Osteoblast (primary cell): ENCODE measurements at places on chromosomes 5 and 9. TPM values are rescaled to one million over a fixed set of nuclear protein-coding genes. Genes with fewer than 3 reads are reported as not detected.
A peak's percentile ranks its signal among the peaks of the same experiment; 100 is the strongest.

DNA sequence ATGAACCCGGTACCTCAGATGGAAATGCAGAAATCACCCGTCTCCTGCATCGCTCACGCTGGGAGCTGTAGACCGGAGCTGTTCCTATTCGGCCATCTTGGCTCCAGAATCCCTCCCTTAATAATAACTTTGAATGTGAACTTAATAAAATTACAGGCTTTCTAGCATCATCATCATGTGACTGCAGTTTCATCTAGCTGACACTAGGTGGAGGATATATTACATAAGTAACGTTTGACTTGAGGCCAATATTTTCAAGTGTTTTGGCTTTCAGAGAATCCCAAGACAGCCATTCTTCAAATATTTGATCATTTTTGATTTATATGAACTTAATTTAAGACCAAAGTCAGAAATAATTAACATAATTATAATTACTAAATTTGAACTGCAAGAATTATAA lies 474.9 kb upstream of the CDH10 start:
- no peaks in the 10 kb centered on the region for H3K27me3 ChIP-seq
- peak; percentile 34 for DNase-seq
- H3K4me3 ChIP-seq, result no peak overlapping the region
- H3K4me1 ChIP-seq, result no peaks in the 10 kb centered on the region
- H3K27ac ChIP-seq, result no peak overlapping the region
- H3K36me3 ChIP-seq, result no peaks in the 10 kb centered on the region

DNA sequence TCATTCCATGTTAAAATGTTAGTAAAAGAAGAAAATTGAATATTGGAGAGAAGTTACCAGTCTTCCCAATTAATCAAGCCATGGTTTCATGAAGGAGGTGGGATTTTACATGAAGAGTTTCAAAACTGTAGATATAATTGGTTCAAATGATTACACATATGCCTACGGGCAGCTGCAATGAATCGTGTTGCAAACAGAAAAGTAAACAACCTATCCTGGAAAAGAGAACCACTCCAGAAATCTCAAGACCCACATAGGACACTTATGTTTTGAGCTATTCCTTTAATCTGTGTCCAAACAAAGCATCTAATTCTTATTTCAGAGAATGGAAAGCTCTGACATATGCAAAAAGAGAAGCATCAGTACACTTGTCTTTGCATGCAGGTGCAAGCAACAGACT lies 340.2 kb downstream of the NDUFS4 start:
- no peak overlapping the region for H3K27ac ChIP-seq
- no peak overlapping the region for H3K4me3 ChIP-seq
- H3K36me3 ChIP-seq, result no peaks in the 10 kb centered on the region
- H3K27me3 ChIP-seq, result no peaks in the 10 kb centered on the region

Gene SPEF2
- total RNA-seq, result 7.2 and 12.7 TPM in 2 replicates

DNA sequence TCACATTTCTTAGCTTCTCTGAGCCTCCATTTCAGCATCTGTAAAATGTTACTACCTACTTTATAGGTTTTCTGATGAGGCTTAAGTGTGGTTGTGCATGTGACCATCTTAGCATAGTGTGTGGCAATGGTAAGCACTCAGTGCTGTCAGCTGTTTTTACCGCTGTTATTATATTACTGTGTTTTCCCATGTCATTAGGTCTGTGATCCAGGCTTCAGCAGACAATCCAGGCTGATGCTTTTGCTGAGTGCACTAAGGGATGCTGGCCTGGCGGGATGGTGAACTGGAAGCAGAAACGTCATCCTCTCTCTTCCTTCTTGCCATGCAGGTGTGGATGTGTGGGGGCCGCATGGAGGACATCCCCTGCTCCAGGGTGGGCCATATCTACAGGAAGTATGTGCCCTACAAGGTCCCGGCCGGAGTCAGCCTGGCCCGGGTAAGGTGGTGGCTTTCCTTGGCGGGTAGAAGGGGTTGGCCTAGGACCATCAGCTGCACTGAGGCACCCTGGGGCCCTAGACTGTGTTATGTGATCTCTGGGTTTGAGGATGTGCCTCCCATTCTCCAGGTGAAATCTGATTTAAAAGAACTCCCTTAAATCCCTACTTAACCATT lies 41.9 kb upstream of the SAP30L start:
- H3K27ac ChIP-seq, result no peak overlapping the region
- no peaks in the 10 kb centered on the region for H3K27me3 ChIP-seq
- no peak overlapping the region for H3K4me3 ChIP-seq
- H3K4me1 ChIP-seq, result peaks cover 15% of the 10 kb centered on the region
- peaks cover 7% of the 10 kb centered on the region for H3K36me3 ChIP-seq
- peak; percentile 73 for DNase-seq

DNA sequence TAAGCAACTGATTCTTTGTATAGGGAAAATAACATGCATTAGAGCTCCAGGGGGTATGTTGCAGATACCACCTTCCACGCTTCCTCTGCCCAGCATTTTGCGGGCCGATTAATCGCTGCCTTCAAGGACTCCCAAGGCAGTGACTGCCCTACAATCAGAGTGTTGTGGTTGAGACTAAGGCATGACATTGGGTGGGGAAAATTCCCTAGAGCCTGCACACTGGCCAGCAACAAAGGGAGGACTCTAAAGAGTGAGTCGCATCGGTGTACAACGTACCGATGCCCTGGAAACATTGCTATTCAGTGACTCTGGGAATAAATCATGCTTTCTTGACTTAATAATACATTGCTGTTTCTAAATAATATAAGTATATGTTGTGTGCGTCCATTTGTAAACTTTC lies 119.7 kb downstream of the ZNF462 start:
- H3K27ac ChIP-seq, result no peak overlapping the region
- H3K36me3 ChIP-seq, result no peaks in the 10 kb centered on the region
- no peak for DNase-seq
- no peak overlapping the region for H3K4me3 ChIP-seq
- no peaks in the 10 kb centered on the region for H3K27me3 ChIP-seq
- H3K4me1 ChIP-seq, result peaks cover 7% of the 10 kb centered on the region

DNA sequence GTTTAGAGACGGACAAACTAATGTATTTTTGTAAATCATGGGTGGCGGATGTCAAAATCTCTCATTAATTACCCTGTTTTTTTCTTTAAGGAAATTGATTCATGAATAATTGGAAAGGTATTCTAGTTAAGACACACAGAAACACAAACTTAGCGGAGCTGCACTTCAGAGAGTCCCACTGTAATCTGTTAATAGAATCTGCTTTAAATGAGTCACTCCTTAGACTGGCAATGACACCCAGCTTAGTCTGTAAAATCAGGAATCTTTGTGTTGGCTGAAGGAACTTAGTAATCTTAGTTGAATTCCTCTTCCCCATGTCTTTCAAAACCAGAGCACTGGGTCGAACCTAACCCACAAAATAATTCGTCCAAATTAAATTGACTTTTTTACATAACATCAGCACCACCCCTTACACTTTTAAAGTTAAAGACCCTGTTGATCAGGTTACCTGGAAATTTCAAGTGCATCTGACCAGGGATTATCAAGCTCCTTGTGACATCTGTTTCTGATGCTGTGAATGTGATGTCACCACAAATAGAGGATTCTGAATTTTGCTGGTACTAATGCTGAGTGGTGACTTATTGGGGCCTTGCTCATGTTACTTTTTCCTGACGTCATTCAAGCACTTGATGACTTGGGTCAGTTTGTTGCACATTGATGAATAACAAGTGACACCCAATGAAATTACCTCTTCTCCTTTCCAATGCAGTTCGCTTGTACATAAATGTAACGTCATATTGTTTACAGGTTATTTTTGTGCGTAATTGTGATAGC lies 313.6 kb downstream of the KCTD16 start:
- H3K27ac ChIP-seq, result peak overlapping the region; percentile 66
- H3K36me3 ChIP-seq, result no peaks in the 10 kb centered on the region

GRCh38 chr5:137372773-137373160 lies 126.4 kb downstream of the SPOCK1 start:
- no peak for DNase-seq
- H3K4me1 ChIP-seq, result peaks cover 39% of the 10 kb centered on the region
- H3K27ac ChIP-seq, result peak overlapping the region; percentile 1
- H3K27me3 ChIP-seq, result no peaks in the 10 kb centered on the region

GRCh38 chr9:126062158-126062886 lies 264.3 kb upstream of the MVB12B start:
- no peak overlapping the region for H3K4me3 ChIP-seq
- H3K27me3 ChIP-seq, result peaks cover 33% of the 10 kb centered on the region
- no peak overlapping the region for H3K27ac ChIP-seq
- no peaks in the 10 kb centered on the region for H3K36me3 ChIP-seq

DNA sequence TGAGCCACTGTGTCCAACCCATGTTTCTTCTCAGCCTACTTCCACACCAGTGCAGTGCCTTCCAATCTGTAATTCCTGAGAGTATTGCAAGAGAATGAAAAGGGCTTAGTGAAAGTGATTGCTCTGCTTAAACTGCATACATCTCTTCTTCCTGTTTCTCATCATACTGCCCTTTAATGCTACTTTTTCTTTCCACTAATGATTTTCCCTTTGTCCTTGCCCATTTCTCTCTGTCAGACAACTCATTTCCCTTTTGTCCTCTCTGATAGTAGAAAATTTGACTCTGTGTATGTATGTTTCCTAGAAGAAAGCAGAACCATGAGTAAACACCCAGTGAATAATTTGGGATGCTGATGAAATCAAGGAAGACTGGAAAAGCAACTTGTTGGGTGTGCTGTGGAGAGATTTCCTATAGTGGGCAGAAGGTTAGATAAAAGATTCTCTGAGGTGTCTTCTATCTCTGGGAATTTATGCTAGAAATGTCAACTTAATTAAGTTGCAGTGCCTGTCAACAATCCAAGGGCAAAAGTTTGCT lies 102.2 kb upstream of the CHD1 start:
- no peak overlapping the region for H3K27ac ChIP-seq
- H3K36me3 ChIP-seq, result no peaks in the 10 kb centered on the region
- H3K4me3 ChIP-seq, result no peak overlapping the region
- DNase-seq, result no peak

DNA sequence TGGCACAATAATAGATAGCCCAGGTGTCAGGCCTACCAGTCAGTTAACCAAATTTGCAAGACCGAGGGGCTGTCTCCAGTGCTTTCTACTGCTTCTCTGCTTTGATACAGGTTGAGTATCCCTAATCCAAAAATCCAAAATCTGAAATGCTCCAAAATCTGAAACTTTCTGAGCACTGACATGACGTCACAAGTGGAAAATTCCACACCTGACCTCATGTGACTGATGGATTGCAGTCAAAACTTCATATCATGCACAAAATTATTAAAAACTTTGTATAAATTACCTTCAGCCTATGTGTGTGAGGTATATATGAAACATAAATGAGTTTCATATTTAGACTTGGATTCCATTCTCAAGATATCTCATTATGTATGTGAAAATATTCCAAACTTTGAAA lies 213.5 kb upstream of the PANK3 start:
- H3K27me3 ChIP-seq, result no peaks in the 10 kb centered on the region
- no peak for DNase-seq
- H3K4me1 ChIP-seq, result peaks cover 16% of the 10 kb centered on the region
- no peak overlapping the region for H3K4me3 ChIP-seq
- no peak overlapping the region for H3K27ac ChIP-seq

GRCh38 chr5:66897356-66897755 lies 299.2 kb downstream of the CD180 start:
- no peaks in the 10 kb centered on the region for H3K4me1 ChIP-seq
- H3K27me3 ChIP-seq, result no peaks in the 10 kb centered on the region
- no peaks in the 10 kb centered on the region for H3K36me3 ChIP-seq
- no peak overlapping the region for H3K4me3 ChIP-seq
- no peak for DNase-seq
- no peak overlapping the region for H3K27ac ChIP-seq

DNA sequence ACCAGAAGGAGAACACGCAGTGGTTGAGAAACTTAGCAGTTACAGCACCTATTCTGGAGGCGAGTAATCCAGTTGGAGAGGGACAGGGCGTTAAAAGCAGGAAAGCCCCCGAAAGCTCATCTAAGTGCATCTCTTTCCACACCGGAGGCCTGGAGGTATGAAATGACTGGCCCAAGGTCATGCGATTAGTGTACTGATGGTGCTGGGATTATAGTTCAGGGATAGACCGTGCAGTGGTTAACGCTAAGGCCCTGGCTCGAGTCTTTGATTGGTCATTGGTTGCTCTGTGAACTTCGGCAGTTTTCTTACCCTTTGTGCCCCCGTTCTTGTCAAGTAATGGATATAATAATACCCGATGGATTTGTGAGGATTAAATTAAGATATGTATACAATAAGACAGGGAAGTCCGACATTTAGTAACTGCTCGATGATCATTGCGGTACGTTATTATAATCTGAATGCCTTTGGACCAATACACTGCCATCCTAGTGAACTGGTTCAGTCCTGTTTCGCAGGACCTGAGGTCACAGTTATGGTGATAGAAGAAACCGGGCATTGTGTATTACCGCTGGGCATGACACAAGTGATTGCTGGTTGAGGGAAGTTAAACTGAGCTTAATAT lies 960 bp downstream of the CANX start:
- DNase-seq, result peak; percentile 87
- peak overlapping the region; percentile 92 for H3K27ac ChIP-seq
- peaks cover 24% of the 10 kb centered on the region for H3K36me3 ChIP-seq
- H3K4me3 ChIP-seq, result peak overlapping the region; percentile 87

Gene ROR2
- 13.8 and 28.3 TPM in 2 replicates for total RNA-seq

DNA sequence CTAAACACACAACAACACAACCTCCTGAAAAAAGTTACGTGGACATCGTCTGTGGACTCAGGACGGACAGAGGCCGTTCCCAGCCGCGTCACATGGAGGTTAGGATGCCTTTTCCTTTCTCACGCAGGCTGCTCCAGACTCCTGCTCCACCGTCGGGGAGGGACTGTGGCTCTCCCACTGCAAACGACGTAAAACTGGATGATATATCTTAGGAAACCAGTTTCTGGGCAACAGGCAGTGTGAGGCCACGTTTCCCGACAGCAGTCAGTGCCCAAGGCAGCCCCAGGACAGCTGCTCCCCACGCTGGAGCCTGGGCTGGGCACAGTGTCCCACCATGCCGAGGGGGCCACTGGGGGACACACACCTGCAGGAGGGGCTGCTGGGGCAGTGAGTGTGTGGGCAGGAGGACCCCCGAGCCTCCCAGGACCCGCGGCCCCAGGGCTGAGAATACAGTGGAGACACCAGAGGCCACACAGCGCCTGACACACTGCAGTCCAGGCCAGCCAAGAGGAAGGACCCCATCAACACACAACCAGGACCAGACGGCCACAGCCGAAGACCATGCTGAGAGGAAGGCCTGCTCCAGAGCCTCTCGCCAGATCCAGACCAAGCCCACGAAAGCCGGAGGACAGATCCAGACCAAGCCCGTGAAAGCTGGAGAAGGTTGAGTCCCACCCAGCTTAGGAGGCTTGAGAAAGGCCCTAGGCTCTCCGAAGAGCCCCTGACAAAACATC lies 26.2 kb downstream of the EXD3 start:
- H3K4me1 ChIP-seq, result peaks cover 2% of the 10 kb centered on the region
- no peak overlapping the region for H3K4me3 ChIP-seq
- no peak overlapping the region for H3K27ac ChIP-seq
- H3K27me3 ChIP-seq, result no peaks in the 10 kb centered on the region

Gene RASEF
- 1.4 and 2.1 TPM in 2 replicates for total RNA-seq

Gene MEGF10
- total RNA-seq, result 1.4 and 3.2 TPM in 2 replicates

DNA sequence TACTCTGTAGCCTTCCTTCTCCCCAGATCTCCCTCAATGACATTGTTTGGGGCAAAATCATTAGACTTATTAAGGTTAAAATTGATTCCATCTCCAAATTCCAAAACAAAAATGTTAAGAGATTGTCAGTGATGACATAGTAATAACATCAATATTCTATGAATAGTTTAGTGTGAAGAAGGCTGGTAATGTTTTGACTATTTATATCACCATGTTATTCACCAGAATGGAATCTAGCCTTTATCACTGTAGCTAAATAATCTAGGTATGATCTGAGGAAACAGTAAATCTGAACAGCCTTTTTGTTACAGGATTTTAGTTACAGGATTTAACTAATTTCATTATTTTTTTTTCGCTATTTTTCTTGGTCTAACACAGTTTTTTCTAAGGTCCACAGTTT lies 929 bp upstream of the PLPP6 start:
- peak overlapping the region; percentile 19 for H3K27ac ChIP-seq
- no peaks in the 10 kb centered on the region for H3K27me3 ChIP-seq
- no peak overlapping the region for H3K4me3 ChIP-seq
- peaks cover 37% of the 10 kb centered on the region for H3K4me1 ChIP-seq
- peak; percentile 81 for DNase-seq
